ENCODE measurements at places on chromosomes 12 and 14. TPM values are rescaled to one million over a fixed set of nuclear protein-coding genes. Genes with fewer than 3 reads are reported as not detected.
A peak's percentile ranks its signal among the peaks of the same experiment; 100 is the strongest.

DNA sequence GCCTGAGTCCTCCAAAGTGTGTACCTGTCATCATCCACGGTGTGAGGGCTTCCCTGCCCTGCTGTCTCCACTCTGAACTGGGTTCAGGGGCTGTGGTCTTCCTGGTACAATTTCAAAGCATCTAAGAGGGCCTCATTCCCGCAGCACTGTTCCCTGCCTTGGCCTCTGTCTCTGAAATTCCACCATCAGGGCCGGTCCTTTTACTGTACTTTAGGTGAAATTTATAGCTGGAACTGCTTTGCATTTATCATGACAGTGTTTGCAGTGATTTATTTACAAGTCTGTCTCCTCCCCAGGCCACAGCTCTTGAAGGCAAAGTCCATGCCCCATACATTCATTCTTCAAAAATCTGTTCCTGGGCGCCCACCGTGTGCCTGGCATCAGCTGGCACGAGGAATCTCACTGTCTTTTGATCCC is 36.9 kb upstream of the NCOR2 start:
- no peak for DNase-seq

DNA sequence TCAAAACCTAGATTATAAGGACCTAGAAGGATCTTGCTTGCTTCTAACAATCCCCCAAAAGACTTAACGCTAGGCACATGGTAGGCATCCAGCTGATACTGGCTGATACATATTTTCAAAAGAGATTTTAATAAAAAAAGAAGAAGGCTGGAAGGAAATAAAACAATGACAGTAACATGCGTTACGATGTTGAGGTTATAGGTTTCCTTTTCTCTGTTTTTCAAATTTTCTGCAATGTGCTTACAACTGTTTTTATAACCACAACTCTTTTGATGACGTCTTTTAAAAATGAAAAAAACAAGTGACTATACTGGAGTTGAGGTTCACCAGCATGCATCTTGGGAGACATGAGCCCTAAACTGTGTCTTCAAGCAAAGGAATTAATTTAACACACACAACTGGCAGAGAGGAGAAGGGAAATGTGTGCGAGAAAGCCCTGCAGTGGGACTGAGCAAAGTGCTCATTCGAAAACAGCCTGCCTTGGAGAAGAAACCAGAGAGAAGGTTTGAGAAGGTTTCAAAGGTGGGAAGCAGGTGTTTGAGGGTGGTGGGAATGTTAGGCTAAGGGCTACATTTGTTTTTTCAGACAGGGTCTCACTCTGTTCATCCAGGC is 80.4 kb downstream of the DUSP16 start:
- DNase-seq = peak; percentile 88

- DNase-seq = no peak
Observed at GRCh38 chr12:78918268-78918667, 53.7 kb downstream of the SYT1 start.

- DNase-seq = no peak
Observed at GRCh38 chr14:90614696-90615516, 201.3 kb downstream of the TTC7B start.

The FAM216A gene
- 53.7 TPM for total RNA-seq

DNA sequence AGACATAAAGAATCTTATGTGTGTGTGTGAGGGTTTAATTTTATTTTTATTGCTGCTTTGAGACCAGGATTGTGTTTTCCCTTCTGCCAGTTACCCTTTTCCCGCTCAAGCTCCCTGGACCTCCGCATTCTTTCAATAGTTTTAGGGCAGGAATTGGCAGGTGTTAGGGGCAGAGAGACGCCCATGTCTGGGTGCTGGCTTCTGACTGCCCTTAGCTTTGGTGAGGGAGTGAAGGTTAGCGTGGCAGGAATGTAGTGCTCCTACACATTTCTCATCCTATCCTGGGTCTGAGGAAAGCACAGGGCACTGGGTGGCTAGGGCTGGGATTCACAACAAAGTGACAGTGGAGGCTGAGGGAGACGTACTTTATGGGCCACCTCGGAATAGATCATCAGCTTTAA is 428.1 kb downstream of the ZFP36L1 start:
- DNase-seq = no peak

GRCh38 chr12:89863968-89864367 is 155.3 kb upstream of the ATP2B1 start:
- peak; percentile 75 for DNase-seq

DNA sequence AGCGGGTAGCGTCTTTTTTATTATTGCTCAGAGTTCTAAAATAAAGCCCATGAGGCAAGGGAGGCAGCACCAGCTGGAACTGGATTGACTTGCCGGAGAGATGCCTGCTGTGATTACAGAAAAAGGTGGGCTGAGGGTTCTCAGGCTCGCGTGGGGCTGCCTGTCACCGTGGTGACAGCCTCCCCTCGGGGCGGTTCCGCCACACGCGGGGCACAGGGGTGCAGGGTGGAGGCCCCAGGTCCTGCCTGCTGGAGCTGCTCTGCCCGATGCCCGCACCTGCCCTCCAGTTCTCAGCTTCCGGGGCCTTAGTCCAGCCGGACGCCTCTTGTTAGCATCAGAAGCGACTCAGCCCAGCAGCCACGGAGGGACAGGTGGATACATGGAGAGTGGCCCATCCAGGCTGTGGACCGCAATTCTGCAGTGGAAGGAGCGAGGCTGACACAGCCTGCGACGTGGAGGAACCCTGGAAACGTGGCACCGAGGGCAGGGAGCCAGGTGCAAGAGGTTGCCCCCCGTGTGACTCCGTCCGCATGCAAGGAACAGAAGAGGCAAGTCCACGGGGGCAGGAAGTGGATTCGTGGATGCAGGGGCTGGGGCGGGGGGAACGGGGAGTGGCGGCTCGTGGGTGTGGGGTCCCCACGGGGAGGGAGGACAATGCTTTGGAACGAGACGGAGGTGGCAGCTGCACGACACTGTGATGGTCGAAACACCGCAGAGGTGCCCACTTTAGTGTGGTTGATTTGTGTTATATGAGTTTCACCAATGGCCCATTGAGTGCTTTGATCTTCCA is 79.5 kb downstream of the GALNT9 start:
- DNase-seq = no peak

The WNK1 gene
- 156 TPM for total RNA-seq

The RIPK3 gene
- 12.0 TPM for total RNA-seq

GRCh38 chr12:10121278-10121677 is 8.7 kb downstream of the CLEC7A start:
- DNase-seq = no peak

DNA sequence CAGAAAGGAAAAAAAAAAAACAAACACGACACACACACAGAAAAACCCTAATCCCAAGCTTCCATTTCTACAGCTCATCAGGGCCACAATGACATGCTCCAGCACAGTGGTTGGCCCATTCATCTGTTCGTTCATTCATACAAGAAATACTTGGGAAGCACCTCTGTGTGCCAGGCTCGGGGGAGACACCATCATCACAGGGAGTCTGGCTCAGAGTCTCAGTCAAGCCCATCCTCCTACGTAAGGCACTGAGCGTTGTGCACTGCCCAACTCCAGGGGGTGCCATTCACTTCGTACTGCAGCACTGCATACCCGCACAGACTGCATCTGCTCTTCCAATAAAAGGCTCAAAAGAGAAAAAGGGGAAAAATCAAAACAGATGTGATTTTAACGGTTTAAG is 15.3 kb downstream of the VPS37B start:
- DNase-seq = no peak

The OAS2 gene
- 111 TPM for total RNA-seq

The KIF5A gene
- total RNA-seq = 2.4 TPM

- DNase-seq = no peak
Observed at GRCh38 chr12:124764451-124764850, 99.2 kb downstream of the SCARB1 start.

The MYRFL gene
- total RNA-seq = not detected

GRCh38 chr14:75578786-75579337 is 442 bp downstream of the FLVCR2 start:
- no peak for DNase-seq

DNA sequence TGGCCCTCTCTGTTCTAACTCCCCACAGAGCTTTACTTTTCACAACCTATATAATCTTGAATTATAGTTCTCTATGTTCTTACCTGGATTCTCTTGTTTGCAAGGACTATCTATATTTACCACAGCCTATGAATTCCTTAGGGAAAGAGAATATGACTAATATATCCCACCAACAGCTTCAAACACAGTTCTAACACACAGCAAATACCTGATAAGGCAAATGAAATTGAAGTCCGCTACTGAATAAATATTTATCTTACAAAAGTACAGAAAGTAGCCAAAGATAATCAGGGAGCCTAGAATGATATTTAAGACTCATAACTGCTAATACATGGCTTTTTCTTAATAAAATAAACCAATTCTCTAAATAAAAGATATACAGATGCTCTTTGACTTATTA is 165.1 kb downstream of the C12orf42 start:
- no peak for DNase-seq

DNA sequence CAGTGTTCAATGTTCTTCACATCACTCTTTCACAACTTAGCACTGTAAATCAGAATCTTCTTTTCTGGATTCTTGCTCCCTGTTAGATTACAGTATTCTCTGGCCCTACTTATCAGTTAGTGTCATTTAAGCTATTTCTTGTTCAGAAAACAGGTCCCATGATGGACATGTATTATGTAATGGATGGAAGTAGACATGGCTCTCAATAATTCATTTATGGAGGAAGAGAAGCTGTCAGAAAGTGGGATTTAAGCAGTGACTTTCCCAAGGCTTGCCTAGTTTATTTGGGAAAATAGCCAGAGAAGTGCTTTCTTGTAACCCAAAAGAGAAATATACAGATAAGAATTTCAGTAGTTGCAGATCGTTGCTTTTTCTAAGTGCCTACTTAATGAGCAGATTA is 1.6 kb downstream of the ERC1 start:
- DNase-seq = no peak

GRCh38 chr14:81313200-81313599 is 86.9 kb downstream of the STON2 start:
- no peak for DNase-seq

The TAS2R30 gene
- total RNA-seq = 4.4 TPM

The ACOT4 gene
- 1.3 TPM for total RNA-seq

The RNFT2 gene
- 10.1 TPM for total RNA-seq

DNA sequence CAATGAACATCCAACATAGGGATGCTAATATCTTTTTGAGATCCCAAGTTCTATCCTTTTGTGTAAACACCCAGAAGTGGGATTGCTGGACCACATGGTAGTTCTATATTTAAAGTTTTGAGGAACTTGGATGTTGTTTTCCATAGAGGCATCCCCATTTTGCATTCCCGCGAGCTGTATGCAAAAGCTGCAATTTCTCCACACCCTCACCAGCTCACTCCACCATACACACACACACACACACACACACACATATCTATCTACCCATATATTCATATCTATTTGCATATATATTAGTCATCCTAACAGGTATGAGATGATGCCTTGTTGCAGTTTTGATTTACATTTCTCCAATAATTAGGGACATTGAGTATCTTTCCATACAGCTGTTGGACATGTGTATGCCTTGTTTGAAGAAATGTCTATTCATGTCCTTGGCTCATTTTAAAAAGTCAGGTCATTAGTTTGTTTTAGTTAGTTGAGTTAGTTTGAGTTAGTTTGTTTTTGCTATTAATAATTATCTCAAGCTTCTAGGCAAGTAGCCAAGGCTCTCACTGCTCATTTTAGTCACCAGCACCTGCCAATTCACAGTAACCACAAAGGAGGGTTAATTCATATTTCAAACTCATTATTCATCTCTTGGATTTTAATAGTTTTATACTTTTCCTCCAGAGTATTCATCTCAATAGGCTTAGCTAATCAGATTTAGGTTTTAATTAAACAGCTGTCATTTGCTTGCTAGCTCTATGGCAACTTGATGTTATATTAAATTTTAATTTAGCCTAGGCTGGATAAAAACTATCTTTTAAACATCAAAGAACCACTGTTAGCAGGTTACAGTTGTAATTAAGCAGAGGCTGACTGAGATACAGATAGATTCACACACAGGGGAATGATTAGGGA is 1435.9 kb upstream of the TMEM132C start:
- DNase-seq = no peak

GRCh38 chr12:68069275-68069674 is 80.0 kb downstream of the IFNG-AS1 start:
- DNase-seq = no peak

- peak; percentile 84 for DNase-seq
Observed at GRCh38 chr14:64722842-64723447, 18.7 kb downstream of the PLEKHG3 start.

The KRT6C gene
- total RNA-seq = not detected

DNA sequence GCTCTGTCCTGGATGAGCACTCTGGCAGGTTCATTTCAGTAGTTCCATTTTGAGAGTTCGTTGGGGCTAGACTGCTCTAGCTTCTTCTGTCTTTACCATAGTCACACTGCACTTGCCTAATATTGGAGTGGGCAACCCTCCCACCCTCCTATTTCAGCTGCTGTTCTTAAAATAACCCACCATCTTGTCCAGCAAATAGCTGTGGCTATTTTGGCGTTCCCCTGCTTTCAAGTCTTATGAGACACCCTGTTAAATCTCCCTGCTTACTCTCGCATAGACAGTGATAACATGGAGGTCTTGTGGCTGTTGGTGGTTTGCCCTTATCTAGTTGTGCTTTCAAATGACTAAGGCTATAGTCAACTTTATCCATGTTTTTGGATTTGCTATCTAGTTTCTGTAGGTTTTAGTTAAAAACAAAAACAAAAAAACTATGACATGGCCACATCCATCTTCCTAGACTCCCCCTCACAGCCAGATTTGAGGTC is 65.5 kb downstream of the LRP6 start:
- DNase-seq = no peak

- DNase-seq = no peak
Observed at GRCh38 chr12:111457071-111457470, 51.3 kb downstream of the SH2B3 start.

The TAPBPL gene
- 31.9 TPM for total RNA-seq

The SYNE3 gene
- 45.2 TPM for total RNA-seq

GRCh38 chr14:75426332-75427125 is 1.3 kb upstream of the JDP2 start:
- peak; percentile 68 for DNase-seq

- no peak for DNase-seq
Observed at GRCh38 chr12:94390130-94390485, 69.6 kb downstream of the CEP83 start.

- DNase-seq = no peak
Observed at GRCh38 chr12:56336361-56337167, 2.1 kb upstream of the IL23A start.

The CD27 gene
- 77.7 TPM for total RNA-seq

The ENTPD5 gene
- total RNA-seq = 10.6 TPM

GRCh38 chr14:38958589-38958988 is 144.4 kb downstream of the SEC23A start:
- DNase-seq = no peak

- DNase-seq = no peak
Observed at GRCh38 chr12:69396041-69396440, 36.5 kb downstream of the YEATS4 start.

The KRT73 gene
- total RNA-seq = 0.09 TPM

The OR6J1 gene
- total RNA-seq = not detected

- DNase-seq = no peak
Observed at GRCh38 chr14:92932448-92933395, 9.8 kb downstream of the CHGA start.

DNA sequence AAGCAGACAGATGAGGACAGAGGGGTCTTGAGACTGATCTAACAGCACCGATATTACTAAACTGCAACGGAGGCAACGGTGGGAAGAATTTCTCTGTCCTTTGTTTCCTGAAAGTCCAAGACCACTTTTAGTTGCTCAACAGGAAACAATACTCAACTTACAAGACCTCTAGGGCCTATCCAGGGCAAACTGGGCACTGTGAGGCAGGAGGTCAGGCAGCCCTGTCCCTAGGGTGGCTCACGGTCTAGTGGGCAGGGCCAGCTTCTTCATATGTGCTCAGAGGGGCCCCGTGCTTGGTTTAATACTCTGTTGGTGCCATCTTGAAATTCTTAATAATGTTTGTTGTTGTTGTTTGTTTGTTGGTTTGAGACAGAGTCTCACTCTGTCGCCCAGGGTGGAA is 14.2 kb downstream of the SSH1 start:
- no peak for DNase-seq

Measured in activated CD4-positive, alpha-beta T cell treated with anti-CD3 and anti-CD28 coated beads, Interleukin-2, amount 10 ng/mL, durations not matched to agents 24 days and 14 days (primary cell).